Pulmonary artery endothelial cell (primary cell): ENCODE measurements at places on chromosomes 6 and 20. TPM values are rescaled to one million over a fixed set of nuclear protein-coding genes. Genes with fewer than 3 reads are reported as not detected.

TENT5A gene
- 6.9 and 7.5 TPM in 2 replicates for total RNA-seq

DNA sequence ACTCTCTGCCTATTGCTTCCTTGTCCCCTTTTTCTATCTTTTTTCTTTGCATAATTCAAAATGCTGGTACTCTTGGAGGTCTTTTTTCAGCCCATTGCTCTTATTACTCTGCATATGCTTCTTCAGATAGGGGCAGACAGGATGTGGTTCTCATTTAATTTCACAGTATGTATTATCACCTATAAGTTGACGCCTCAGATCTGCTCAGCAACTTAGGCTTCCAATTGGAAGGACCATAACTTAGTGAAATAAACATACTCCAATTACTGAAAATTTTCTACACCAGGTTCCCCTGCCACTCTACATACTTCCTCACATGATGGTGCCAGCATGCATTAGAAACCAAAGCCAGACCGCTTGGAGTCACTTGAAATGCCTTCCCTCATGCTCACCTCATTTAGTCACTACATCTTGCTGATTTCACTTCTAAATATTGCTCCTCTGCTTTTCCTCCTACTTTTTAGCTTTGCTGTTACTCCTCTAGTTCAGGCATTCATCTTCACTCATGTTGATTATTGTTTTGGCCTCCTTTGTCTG is 34.5 kb upstream of the AHI1 start:
- no peak for DNase-seq

- no peak for DNase-seq
Measured at GRCh38 chr6:132147530-132148011, 196.4 kb upstream of the CCN2 start.

ARFGEF3 gene
- total RNA-seq, result 7.1 and 8.2 TPM in 2 replicates

DNA sequence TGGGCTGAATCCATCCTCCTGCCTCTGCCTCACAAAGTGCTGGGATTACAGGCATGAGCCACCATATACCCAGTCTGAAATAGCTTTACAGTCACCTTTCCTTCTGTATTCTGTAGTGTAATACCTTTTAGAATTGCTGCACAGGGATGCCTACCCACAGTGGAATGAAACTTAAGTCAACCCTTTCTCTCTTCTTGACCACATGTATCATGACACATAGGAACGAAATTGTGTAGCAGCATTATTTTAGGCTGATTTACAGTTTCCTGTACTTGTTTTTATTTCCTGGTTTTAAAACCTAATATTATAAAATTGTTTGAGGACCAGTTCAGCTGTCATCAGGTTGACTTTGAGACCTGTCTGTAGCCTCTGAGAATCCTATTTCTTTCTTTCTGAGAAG is 297.8 kb downstream of the ZFAND3 start:
- no peak for DNase-seq
